ENCODE measurements at places on chromosomes 5 and 9.

- no peak for DNase-seq
Measured at GRCh38 chr9:136031094-136031493, 64.0 kb downstream of the NACC2 start.

DNA sequence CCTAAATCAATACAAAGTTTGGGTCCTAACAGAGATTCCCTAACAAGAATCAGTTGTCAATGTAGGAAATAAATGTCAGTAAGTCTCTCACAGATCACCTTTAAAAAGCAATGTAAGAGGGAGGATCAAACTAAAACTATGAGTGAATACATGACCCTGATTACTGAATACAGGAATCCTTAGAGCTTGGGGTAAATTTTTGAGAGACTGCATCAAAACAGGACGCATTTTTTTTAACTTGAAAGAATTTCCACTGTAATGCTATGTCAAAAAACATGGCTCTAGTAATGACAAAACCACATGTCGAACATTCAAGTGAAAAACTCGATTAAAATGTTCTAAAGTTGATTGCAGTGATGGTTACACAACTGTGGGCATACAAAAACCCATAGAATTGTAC, 21.9 kb downstream of the ZDHHC21 start:
- no peak for DNase-seq

DNA sequence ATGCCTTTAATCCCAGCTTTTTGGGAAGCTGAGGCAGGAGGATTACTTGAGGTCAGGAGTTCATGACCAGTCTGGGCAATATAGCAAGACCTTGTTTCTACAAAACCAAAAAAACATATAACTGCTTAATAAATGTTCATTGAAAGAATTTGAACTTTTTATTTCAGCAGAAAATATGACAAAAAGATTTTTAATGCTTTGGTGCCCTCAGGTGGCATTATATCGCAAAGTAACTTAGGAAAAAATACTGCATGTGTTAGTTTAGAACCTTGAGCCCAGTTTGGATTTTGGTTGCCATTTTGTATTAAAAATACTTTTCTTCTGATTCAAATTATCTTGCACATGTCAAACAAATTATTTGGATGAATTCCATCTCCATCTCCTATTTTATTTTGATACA, 103.2 kb downstream of the GPBP1 start:
- no peak for DNase-seq

DNA sequence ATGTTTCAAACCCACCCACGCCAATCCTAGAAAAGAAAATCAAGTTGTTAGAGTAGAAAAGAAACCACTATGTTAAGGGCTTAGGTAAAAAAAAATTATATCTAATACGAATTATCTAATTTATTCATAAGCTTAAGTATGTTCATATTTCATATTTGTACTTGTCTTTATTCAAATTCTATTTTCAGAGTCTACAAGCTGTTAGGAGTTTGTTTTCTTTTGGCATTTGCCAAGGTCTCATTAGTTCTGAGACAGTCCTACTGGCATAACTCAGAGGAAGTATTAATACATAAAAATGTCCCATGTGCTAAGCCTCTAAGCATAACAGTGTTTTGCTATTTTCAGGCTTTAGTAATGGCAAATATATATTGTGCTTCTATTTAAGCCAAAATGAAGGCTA, 57.6 kb downstream of the STARD4 start:
- no peak for DNase-seq

- DNase-seq = no peak
Measured at GRCh38 chr5:3858524-3858923, 262.9 kb downstream of the IRX1 start.

- peak; percentile 50 for DNase-seq
Measured at GRCh38 chr5:142548739-142549275, 137.1 kb downstream of the FGF1 start.

DNA sequence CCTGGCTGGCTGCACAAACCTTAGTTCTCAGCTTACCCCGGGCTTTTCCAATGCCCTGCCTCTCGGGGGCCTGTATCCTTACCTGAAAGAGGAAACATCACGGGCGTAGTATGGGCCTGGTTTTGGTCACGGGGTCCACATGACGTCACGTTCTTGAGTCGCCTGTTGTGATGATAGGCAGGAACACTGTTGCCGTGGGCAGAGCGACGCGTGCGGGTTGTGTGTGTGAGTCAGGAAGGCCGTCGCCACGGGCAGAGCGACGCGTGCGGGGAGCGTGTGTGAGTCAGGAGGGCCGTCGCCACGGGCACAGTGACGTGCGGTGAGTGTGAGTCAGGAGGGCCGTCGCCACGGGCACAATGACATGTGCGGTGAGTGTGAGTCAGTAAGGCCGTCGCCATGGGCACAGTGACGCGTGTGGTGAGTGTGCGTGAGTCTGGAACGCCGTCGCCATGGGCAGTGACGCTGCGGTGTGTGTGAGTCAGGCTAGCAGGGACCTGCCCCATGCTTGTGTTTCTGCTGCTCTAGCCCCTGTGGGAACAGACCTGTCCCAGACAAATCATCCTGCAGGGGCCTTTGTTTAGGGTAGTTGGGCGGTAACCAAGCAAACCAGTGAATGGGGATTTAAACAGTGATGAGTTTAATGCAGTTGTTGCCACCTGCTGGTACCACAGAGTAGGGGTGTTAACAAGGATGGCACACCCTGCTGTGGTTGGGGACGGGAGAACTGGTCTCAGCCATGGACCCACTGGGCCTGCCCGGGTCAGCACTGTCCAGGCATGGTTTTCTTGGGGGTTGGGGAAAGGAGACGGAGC, 19.8 kb downstream of the TRIP13 start:
- no peak for DNase-seq

- DNase-seq = no peak
Measured at GRCh38 chr9:87826331-87826730, 56.3 kb upstream of the SPATA31E1 start.

GRCh38 chr5:73158313-73158712, 14.7 kb upstream of the TMEM174 start:
- DNase-seq = no peak

GRCh38 chr9:13165236-13165945, 114.1 kb downstream of the MPDZ start:
- DNase-seq = no peak

DNA sequence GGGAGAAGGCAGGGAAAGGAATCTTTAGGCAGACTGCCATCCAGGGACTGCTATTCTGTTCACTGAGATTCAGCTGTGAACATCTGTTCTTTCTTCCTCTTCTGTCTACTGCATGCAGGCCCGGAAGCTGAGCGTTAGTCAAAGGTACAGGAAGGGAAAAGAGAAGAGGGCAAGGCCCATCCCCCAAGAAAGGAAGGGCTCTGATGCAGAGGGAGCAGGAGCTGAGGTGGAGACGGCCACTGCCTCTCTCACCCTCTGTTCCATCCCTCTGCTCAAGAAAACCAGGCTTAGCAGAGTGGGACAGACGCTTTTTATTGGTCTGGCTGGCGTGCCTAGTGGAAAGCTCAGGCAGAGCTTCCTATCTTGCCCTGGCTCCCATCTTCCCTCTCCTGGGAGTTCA, 57.6 kb downstream of the PFDN1 start:
- no peak for DNase-seq

DNA sequence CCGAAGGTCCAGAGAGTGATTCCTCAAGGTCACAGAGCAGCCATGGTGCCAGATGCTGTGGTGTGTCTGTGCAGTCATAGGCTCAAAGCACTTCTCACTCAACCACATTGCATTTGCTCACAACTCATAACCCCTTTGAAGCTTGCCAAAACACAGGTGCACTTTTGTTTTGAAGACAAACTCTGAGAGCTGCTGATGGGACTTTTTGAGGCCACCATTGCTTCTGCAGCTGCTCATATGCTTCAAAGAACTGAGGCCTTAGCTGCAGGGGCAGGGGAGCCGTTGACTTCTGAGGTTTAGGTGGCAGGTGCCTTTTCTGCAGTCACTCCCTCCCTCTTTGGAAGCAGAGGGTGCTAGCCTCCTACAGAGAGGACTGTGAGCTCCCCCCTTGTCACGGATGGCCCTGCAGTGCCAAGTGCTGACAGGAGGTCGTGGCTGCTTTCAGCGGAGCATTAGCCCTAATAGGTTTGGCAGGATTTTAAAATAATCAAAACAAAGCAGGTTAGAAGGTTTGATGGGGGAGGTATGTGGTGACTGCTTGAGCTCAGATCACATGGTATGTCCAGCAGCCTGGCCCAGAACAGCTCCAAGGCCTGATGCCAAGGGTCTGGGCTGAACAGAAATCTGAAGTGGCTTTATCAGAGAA, 232.1 kb downstream of the MAN2A1 start:
- DNase-seq = no peak

- DNase-seq = no peak
Measured at GRCh38 chr5:155591273-155591672, 577.7 kb downstream of the KIF4B start.

All from hippocampal formation (tissue), 2 donors.